Stimulated activated CD4-positive, alpha-beta T cell treated with anti-CD3 and anti-CD28 coated beads, Interleukin-1b, Interleukin-23, amount 100 ng/mL, for 1 hour (primary cell): ENCODE measurements at places on chromosomes 4 and X.

GRCh38 chr4:112284662-112285411 lies 867 bp downstream of the TIFA start:
- DNase-seq: no peak

DNA sequence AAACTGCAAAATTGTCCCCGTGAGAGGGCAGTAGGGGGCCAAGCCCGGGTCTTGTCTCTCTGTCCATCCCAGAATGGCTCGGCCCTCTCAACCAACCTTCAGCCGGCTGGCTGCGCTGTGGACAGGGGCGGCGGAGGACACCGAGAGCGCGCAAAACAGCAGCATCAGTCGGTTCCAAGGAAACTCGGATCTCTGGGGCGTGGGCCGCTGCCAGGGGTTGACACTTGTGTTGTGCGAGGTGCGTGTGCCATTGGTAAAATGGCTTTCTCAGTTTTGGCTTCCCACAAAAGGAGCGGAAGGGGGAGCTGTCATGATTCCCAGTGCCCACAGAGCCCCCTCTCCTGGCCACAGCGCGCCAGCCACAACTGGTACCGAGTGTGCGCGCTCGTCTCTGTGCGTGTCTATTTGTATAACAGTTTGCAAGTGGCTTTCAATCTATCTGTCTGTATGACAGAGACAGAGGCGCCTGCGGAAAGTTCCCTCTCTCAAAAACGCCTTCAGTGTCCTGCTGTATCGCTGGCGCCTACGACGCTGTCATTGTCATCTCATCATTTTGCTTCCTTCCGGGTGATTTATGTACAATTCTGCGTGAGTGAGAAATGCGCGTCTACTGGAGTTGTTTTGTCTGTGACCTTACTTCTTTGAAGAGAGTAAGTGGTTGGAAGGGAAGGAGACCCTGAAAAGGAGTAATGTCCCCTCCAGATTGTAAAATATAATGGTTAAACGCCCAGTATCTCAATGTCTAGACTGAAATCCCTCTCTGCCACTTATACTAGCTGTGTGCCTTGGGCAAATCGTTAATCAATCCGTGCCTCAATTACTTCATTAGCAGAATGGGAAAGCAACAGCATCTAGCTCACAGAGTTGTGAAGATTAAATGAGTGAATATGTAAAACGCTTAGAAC lies 1.8 kb downstream of the DKK2 start:
- DNase-seq: no peak

DNA sequence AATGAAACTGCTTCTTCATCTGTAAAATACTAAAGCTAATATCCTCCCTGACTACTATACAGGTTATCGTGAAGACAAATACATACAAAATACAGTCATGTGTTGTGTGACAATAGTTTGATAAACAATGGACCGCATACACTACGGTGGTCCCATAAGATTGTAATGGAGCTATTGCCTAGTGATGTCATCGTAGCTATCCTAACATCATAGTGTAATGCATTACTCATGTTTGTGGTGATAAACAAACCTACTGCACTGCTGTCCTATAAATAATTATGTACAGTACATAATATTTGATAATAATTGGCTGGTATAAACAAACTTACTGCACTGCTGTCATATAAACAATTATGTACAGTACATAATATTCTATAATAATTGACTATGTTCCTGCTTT lies 5.6 kb upstream of the NEIL3 start:
- DNase-seq: no peak

- no peak for DNase-seq
Observed at GRCh38 chr4:5972571-5972970, 45.7 kb downstream of the C4orf50 start.

DNA sequence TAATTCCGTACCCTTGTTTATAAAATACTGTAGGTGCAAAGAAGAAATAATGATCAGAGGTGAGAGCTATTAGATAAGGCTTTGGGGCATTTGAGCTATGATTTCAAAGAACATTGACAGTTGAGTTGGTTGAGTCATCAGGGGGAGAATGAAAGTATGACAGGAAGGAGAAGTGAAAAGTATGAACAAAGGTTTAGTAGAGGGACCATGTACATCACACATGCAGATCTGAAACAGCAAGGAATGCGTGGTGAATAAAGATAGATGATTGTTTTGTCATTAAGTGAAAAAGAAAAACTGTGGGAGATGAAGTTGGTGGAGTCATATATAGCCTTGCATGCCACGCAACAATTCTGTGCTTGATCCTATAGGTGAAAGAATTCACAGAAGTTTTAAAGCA lies 163.1 kb downstream of the ARAP2 start:
- no peak for DNase-seq

DNA sequence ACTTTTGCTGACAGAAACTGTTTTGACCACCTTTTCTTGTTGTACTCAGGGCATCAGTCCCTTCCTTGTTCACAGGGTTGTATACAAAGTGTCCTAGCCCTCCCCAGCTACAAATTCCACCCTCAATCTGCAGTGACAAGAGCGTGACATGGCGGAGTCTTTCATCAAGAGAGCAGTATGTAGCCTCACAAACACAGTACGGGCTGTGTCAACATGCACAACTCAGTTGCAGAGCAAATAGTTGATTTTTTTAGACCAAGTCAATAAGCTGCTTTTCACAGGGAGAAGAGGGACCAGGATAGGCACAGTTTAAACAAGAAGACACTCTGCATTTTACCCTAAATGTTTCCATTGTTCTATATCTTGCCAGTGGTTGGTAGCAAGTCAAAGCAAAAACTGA lies 8.6 kb upstream of the HS6ST2 start:
- DNase-seq: no peak

DNA sequence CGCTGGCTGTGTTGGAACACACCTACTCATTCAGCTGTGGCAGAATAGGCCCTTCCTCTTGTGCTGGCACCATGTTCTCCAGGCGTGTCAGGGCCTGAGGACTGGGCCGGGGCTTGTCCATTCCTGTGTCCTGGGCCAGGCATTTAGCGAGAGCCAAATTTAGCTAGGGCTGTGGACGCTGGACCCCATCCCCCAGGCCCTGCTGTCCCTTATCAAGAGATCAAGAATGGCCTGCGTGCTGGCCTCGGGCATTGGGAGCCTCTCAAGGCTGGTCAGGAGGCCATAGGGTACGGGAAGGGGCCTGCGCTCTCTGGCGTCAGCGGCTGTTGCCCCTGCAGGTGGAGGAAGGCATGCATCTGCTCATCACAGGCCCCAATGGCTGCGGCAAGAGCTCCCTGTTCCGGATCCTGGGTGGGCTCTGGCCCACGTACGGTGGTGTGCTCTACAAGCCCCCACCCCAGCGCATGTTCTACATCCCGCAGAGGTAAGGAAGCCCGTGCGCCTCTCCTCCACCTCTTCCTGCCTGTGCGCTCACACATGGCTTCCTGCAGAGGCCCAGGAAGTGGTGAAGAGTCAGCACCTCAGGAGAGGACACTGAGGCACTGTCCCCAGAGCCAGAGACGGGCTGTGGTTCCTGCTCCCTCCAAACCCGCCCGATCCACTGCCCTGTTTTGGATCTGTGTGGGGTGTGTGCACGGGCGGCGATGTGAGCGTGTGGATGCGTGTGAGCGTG lies 15.3 kb downstream of the ABCD1 start:
- DNase-seq: no peak

GRCh38 chrX:134622056-134622812 lies 36.0 kb downstream of the PLAC1 start:
- no peak for DNase-seq

DNA sequence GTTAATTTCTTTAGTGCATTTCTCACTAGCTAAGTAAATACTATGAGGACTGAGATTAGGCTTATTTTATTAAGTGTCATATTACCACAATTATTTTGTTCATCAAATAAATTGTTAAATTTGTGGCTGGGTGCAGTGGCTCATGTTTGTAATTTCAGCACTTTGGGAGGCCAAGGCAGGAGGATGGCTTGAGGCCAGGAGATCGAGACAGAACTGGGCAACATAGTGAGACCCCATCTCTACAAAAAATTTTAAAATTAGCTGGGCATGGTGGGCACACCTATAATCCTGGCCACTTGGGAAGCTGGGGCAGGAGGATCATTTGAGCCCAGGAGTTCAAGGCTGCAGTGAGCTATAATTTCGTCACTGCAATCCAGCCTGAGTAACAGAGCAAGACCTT lies 6.8 kb downstream of the SEC24D start:
- DNase-seq: no peak

- DNase-seq: no peak
Observed at GRCh38 chr4:1983846-1984405, 24.8 kb downstream of the NELFA start.

GRCh38 chr4:144531841-144532240 lies 114.1 kb upstream of the HHIP start:
- DNase-seq: no peak

- no peak for DNase-seq
Observed at GRCh38 chr4:128512161-128512560, 224.5 kb upstream of the PGRMC2 start.
